ENCODE measurements at places on chromosomes 6 and 20. TPM values are rescaled to one million over a fixed set of nuclear protein-coding genes. Genes with fewer than 3 reads are reported as not detected.

FOXF2 gene
- total RNA-seq, result 106 TPM

PKIB gene
- total RNA-seq, result 2.6 TPM

RIMS1 gene
- 0.91 TPM for total RNA-seq

LTA gene
- total RNA-seq, result not detected

BTN3A1 gene
- total RNA-seq, result 13.7 TPM

CAGE1 gene
- total RNA-seq, result under 0.01 TPM

TMEM200A gene
- total RNA-seq, result 5.0 TPM

HLA-DQB2 gene
- total RNA-seq, result not detected

DLL1 gene
- 5.9 TPM for total RNA-seq

HLA-DQB1 gene
- 0.32 TPM for total RNA-seq

IL17F gene
- not detected for total RNA-seq

ID4 gene
- 11.9 TPM for total RNA-seq

WFDC12 gene
- not detected for total RNA-seq

Data from epithelial cell of alveolus of lung (primary cell).